ENCODE measurements at places on chromosomes 4 and X.

DNA sequence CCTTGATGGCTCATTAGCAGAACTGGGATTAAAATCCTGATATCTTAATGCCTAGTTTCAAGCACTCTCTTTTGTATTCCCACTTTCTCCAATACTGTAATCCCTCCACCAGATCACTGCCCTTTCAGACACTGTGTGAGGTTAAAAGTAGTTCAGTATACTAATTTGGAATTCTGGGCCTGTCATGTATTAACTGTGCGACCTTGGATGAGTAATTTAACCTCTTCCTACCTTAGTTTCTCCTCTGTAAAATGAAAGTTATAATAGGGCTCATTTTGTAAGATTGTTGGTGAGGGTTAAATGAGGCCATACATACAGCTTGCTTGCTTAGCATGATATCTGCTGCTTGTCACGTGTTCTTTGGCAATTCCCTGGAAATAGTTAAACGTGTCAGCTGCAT, 207.3 kb upstream of the HS3ST1 start:
- no peak for DNase-seq

DNA sequence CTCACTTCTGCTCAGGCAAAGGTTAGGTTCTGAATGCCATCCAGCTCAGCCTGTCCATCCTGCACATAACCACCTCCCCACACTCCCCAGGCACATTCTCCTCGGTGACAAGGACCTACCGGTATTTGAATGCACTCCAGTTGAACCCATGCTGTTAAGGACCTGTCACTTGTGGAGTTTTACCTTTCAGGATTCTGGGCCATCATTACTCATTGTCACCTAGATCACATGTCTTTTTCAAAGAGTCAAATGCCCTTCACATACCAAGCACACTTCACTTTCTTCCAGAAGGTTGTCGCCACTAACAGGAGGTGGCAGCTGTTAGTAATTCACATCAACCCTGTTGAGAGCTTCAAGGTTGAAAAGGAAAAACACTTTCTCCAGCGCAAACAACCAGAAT, 218.3 kb downstream of the SOWAHB start:
- no peak for DNase-seq

DNA sequence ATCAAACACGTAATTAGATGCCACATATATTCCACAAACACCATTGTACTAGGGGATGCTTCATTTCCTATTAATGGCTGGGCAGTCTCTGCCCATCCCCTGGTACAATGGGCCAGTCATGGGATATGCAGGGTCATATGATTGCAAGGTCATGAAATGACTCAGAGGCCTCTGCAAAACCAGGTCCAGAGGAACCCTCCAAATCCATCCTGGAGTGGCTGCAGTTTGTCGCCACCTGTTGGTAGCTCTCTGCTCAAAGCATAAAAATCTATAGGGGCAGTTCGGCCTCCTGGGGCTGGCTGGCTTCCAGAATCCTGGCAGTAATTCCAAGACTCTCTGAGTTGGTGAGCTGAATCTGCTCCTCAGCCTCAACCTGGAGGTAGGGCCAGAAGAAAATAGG, 22.9 kb upstream of the PUDP start:
- DNase-seq: peak; percentile 33

- DNase-seq: no peak
These were observed 37.9 kb downstream of the ACOX3 start for GRCh38 chr4:8402640-8403039.

- DNase-seq: no peak
These were observed 144.9 kb downstream of the CHIC2 start for GRCh38 chr4:53919535-53919934.

GRCh38 chrX:140346729-140347128, 158.1 kb downstream of the SOX3 start:
- DNase-seq: peak; percentile 2

DNA sequence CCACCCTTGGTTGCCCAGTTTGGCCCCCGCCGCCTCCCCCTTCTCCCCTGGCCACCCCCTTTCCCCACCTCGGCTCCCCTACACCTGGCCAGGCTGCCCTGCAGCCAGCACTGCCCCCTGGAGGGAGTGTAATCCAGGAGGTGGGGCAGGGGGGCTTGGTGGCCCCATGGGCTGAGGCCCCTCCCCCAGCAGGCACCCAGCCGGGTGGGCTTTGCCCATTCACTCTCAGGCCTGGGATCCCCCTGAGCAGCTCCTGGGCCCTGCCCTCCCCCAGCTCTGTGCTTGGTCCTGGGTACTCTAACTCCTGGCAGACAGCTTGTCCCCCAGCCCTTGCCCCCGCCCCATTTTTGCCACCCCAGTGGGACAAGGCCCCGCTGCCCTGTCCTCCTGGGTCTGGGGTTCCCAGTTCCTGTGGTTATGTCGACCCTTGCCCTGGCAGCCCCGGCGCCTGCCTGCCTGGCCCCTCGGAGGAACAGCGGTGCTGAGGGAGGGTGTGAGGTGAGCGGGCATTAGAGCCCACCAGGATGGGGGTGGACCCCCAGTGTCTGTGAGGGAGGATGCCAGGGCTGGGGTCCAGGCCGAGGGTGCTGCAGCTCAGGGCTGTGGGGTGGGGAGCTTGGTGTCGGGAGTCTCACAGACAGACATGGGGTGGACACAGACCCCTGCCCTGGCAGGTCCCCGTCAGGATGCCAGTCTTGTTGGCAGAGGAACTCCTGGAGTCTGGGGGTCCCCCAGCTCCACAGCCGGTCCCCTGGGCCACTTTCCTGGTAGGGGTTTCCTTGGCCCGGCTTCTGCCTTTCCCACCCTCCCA, 10.2 kb downstream of the NAT8L start:
- no peak for DNase-seq

DNA sequence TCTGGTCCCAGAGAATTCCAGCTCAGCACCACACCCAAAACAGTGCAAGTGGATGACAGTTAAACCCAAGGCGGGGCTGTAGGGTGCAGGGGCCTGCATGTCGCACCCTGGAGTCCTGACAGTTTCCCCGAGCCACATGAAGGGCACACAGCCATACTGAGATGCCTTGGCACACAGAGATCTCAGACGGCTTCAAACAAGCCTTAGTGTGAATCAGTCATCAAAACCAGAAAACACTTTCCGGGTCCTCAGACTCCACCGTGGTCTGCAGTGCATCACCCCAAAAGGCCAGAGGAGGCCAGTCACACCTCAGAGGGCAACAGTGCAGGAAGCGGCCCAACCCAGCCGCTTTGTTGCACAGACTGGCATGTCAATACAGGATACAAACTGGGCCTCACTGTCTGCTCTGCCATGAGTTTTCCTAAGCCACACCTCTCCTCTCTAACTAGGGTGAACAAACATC, 64.6 kb upstream of the ENPP6 start:
- no peak for DNase-seq

DNA sequence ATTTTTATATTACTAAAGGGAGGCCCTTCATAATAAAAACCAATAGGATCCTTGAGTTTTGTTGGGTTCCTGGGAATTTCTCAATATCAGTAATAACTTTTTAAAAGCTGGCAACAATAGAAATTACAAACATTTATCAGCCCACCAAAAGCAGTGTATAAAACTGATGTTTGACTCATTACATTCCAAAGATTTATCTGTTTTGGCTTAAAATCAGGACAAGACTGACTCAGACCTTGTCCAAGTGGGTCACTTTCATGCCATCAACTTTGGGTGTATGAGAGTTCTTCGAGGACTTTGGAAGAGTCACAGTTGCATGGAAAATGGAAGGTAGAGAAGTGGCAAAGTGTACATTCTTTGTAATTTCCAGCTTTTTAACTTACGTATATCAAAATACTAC, 102.8 kb downstream of the FRMPD4 start:
- no peak for DNase-seq

DNA sequence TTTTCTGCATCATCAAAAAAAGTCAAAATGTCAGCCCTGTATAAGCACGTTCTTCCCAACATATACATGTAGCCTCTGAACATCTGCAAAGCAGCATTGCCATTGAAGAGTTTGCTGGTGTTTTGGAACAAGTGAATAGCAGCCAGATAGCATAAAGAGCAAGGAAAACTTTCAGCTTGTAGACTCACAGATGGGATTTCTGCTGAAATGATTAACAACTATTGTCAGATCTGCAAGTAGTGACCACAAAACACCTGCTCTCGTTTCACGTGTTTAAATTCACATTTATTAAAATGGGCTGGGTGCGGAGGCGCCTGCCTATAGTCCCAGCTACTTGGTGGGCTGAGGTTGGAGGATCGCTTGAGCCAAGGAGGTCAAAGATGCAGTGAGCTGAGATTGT, 123.7 kb downstream of the SPRY1 start:
- no peak for DNase-seq

- no peak for DNase-seq
These were observed 9.7 kb upstream of the CLNK start for GRCh38 chr4:10694151-10694827.

DNA sequence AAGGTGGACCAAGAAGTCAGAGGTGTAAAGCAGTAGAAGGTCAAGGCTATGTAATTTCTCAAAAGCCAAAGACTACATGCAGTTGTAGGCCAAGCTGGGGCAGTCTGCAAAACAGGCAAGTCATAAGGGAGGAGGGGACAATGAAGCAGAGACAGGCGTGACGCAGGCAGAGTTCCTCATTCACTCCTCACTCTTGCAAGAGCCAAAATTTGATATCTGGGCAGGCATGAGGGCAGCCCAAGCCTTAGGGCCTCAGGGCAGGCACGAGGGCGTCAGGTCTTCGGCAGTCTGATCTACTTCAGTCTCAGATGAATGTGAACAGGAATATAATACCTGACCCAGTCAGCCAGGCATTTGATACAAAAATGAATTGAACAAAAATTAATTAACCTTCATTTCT, 86.4 kb upstream of the AGA start:
- DNase-seq: no peak

DNA sequence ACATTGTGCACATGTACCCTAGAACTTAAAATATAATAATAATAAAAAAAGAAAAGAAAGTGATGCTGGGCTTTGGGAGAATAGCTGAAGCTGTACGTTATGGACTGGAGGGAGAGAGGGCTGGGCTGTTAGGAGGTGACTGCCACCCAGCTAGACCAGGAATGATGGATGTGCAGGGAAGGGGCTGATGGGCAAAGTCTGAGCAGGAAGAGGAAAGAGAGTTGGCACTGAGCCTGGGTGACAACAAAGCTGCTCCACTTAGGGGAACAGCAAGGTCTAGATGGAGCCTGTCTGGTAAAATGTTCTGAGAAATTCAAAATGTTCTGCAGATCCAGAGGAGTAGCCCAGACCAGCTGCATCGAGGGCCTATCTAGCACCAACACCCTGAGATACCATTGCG, 32.3 kb downstream of the MED28 start:
- no peak for DNase-seq

- peak; percentile 40 for DNase-seq
These were observed 65.1 kb upstream of the CCDC160 start for GRCh38 chrX:134171661-134172587.

Data from A673 (cell line).